ENCODE measurements at places on chromosomes 1 and 21.
A peak's percentile ranks its signal among the peaks of the same experiment; 100 is the strongest.

- peak; percentile 87 for DNase-seq
Measured at GRCh38 chr1:206739411-206740076, 31.0 kb upstream of the IL19 start.

DNA sequence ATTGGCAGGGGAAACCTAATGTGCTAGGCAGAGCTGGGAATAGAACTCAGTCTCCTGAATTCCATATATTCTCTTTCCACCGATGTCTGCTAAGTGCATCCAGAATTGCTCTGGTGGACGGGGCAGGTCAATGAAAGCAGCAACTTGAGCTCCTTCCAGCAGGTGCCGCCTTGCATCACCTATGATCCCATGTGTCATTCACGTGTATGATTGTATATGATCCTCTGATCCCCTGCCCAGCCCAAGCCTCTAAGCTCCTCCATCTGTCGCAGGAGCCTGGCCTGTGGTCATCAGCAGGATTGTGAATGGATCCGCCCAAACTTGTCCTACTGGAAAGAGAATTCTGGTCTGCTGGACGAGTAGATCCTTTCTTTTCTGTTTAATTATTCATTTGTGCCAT is 13.1 kb downstream of the ACTA1 start:
- DNase-seq: no peak

DNA sequence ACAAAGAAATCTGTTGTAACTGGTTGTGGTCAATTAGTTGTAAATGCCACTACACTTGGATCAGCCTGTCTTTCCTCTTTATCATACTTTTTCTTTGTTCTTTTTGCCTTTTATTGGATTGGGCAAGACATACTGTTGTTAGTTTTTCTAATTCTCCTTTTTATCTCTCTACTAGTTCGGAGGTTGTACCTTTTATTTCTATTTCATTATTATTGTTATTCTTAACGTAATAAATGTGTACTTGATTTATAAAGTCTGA is 59.2 kb downstream of the IVNS1ABP start:
- DNase-seq: no peak

DNA sequence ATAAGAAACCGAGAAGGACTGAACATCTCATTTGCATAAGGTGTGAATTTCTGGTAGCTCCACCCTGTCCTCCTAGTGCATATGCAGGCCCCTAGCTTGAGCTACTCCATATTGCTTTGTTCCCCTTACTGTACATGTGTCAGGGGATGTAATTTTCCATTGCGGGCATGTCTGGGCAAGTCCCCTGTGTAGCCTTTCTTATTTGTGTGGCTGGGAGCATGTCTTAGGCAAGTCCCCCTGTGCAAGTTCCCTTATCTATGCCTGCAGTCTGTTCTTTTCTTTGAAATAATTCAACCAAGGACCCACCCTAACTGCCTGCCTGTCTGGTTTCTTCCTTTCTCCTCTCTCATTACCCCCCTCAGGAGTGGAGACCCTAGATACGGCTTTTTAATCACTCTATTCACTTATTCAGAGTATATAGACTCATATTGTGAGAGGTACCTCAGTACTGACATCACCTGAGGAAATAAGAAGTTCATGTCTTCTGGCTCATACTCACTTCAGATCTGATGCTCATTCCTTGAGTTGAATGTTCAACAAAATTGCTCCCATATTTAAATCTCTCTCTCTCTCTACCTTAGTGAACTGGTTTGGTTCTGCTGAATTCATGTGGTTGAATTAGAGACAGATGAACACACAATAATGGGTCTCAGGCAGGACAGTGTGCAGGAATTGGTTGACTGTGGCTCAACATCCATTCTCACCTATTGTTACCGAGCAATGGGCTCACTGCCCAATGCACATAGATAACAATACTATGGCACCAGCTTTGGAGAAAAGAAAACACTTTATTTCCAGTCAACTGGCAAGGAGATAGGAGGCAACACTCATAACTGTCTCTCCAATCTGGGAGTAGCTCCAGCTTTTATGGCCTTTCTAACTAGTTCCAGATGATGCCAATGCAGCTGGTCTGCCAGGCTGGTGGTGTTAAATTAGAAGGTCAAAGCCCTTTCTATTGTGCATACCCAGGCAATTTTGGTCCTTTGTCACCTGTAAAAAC is 27.9 kb upstream of the NPL start:
- DNase-seq: peak; percentile 5

GRCh38 chr21:46124926-46125845 is 27.3 kb downstream of the COL6A2 start:
- DNase-seq: no peak

DNA sequence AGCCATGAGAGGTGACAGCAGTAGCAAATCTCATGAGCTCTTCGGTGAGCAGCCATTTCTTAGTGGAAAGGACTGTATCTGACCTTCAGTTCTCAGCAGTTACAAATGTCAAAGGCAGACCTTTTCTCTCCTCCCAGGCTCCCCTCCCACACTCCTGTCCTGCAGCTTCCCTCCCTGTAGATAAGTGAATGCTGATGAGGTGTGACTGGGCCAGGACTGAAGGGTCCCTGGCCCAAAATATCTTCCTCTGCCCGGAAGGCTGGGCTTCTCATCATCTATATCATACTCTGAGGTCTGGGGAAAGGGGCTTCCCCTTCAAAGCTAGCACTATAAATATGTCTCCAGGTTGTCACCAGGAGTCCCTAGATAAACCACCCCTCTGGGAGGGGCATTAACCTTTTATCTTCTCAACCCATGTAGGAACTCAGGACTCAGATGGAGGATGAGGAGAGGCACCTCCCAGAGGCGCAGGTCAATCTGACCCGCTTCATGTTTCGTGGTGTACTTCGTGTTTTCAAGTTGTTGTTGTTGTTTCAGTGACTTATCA is 3.6 kb upstream of the ADAMTSL4 start:
- no peak for DNase-seq

GRCh38 chr1:81660286-81660685 is 140.4 kb upstream of the ADGRL2 start:
- no peak for DNase-seq

DNA sequence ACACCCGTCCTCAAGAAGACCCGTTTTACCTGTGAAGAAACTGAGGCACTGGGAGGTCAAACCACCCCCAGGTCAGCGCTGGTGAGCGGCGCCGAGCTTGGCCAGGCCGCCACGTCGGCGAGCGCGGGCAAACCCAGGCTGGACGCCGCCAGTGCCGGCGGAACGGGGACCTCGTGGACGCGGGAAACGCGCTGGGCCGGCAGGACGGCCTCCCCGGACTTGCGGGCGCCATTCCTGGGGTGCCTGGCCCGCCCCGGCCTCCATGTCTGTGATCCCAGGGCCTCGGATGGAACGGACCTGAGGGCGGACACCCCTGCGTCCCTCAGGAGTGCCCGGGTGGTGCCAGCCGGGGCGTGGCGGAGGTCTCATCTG is 764 bp upstream of the SUMO3 start:
- no peak for DNase-seq

GRCh38 chr1:89815611-89816010 is 5.2 kb upstream of the LRRC8D start:
- DNase-seq: peak; percentile 99

DNA sequence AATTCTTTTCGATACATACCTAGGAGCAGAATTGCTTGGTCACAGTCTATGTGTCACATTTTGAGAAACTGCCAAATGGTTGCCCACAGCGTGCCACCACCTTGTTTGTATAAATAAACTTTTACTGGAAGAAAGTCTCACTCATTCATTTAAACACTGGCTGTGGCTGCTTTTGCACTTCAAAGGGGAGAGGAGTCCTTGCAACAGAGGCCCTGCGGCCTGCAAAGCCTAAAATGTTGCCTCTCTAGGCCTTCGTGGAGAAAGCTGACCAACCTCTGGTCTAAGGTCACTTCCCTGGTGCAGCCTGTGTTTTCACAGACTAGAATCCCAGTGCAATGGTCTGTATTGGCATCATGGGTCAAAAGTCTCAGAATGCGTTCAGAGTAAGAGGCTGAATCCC is 8.3 kb downstream of the RIPK4 start:
- DNase-seq: no peak

DNA sequence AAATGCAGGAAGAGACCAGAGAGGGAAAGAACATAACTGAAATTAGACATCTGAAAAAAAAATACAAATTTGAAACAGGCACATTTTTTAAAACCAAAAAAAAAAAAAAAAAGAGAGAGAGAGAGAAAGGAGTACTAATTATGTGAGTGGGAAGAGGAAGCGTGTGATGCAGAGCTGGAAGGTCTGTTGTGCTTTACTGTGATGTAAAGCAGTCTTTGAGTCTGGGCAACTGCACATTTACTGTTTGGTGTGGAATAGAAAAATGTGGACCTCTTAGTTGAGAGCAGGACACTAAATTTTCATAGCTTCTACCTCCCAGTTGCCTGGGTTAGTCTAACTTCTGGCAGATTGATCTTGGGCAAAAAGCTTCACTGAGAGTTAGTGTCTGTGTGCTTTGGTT is 16.5 kb downstream of the LHX9 start:
- DNase-seq: no peak

GRCh38 chr21:34354836-34355235 is 9.0 kb upstream of the KCNE2 start:
- DNase-seq: no peak

DNA sequence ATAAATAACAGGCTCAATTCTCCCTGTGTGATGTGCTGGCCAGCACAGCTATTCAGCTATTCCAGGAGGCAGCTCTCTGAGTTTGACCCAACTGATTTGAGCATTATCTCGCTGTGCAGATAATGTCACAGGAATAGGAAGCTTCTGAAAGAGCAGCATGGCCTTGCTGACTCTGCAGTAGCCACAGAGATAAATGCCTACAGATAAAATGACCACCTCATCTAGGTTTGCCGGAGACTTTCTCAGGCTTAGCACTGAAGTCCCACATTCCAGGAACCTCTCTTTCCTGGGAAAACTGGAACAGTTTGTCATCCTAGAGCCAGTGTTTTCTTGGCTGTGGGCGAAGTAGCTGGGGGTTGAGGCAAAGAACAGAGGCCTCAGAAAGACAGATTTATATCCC is 98.9 kb downstream of the MRPL39 start:
- no peak for DNase-seq

GRCh38 chr1:197841883-197842553 is 60.4 kb upstream of the C1orf53 start:
- DNase-seq: peak; percentile 92

DNA sequence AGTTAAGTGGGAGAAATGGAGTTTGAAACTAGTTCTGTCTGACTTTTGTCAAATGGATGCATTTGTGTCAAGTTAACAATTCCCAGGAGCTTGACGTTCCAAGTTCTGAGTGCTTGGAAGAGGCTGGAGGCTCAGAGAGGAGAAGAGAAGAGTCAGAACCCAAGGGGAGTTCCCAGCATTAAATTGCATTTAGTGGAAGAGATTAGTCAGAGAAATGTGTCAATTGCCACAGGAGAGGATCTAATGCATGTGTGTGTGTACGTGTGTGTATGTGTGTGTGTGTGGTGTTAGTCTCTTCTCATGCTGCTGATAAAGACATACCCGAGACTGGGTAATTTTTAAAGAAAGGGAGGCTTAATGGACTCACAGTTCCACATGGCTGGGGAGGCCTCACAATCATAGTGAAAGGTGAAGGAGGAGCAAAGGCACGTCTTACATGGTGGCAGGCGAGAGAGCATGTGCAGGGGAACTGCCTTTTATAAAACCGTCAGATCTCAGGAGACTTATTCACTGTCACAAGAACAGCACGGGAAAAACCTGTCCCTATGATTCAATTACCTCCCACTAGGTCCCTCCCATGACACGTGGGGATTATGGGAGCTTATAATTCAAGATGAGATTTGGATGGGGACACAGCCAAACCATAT is 101.5 kb upstream of the TMEM51 start:
- no peak for DNase-seq

- DNase-seq: no peak
Measured at GRCh38 chr1:32345289-32345827, 9.3 kb upstream of the MARCKSL1 start.

DNA sequence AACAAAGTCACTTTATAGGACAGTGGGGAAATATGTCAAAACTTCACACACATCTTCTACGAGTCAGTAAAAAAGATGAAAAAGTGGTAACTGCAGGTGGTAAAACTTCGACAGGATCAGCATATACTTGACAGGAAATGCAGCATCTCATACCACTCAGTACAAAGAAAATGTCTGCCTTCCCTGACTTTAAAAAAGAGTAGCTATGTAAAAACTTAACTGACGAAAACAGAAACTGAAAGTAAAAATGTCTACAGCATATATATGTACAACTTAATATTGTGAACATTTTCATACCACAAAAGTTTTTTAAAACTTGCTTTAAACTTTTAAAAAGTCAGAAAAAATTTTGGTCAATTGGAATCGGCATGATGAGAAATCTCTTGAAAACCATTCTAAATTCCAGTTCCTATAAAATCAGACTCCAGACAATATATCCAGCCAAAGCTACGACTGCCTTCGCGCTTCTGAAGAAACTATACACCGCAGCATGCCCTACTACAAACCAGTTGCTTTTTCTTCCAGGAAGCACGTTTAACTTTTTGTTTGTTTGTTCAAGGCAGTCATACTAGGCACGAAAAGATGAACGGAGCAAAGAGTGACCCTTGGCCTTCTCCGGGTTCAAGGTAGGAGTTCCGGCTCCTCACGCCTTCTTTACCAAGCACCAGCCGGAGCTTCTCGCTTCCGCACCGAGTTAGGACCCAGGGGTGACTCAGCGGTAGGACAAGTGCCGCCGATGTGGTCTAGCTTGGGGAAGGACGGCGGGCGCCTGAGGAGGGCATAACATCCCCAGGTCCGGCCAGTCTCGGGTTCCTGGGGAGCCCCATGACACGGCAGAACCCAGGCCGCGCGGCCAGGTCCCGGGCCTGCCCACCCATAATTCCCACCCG is 612 bp downstream of the PSMA5 start:
- DNase-seq: peak; percentile 66

DNA sequence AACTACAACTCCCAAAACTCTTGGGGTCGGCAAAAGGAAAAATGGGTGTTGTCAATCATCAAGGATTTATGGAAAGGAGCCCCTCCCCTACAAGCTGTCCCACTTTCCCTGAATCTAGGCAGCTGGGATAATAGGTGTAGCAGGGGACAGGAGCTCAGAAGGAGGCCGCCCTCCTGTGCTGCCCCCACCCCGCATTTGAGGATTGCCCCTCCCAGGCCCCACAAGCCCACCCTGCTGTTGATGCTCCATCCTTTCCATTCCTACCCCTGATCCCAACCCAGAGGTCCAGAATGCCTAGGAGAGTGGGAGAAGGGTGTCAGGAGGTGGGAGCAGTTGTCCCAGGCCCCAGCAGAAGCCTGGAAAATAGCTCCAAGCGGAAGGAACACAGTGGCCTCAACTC is 1.9 kb upstream of the MRPL24 start:
- DNase-seq: no peak

GRCh38 chr1:60133848-60134247 is 60.3 kb upstream of the C1orf87 start:
- no peak for DNase-seq

DNA sequence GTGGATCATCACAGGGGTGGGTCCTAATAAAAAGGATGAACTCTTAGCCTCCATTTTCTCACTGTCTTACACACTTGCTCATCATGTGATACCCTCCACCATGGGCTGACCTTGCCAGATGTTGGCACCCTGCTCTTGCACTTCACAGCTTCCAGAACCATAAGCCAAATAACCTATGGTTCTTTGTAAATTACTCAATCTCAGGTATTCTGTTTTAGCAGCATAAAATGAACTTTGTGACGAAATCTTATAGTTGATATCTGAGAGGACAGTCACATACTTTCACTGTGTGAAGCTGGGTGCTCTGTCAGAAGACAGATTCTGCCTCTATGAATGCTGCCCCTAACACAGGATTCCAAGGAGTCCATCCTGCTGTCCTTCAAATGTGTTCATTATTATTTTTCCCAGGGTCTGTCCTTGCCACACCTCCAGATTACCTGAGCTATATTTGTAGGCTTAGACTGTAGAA is 13.8 kb downstream of the DUSP10 start:
- no peak for DNase-seq

All from MV-4-11 (cell line).